ENCODE measurements at places on chromosomes 16 and 17. TPM values are rescaled to one million over a fixed set of nuclear protein-coding genes. Genes with fewer than 3 reads are reported as not detected.

The TBC1D3I gene
- total RNA-seq: 0.38 TPM

The TPSD1 gene
- not detected for total RNA-seq

The HS3ST3B1 gene
- 2.6 TPM for total RNA-seq

The DNAH17 gene
- 0.81 TPM for total RNA-seq

The RNF222 gene
- total RNA-seq: not detected

GRCh38 chr16:4700997-4701743, 7.8 kb downstream of the NUDT16L1 start:
- DNase-seq: peak; percentile 76

- DNase-seq: no peak
These were observed 31.7 kb upstream of the KCNJ2 start for GRCh38 chr17:70137451-70138230.

GRCh38 chr17:31568539-31568938, 177.1 kb downstream of the RAB11FIP4 start:
- no peak for DNase-seq

- peak; percentile 90 for DNase-seq
These were observed 24.2 kb downstream of the KLHL36 start for GRCh38 chr16:84672276-84673202.

The TBC1D26 gene
- not detected for total RNA-seq

- no peak for DNase-seq
These were observed 3.8 kb downstream of the ARHGDIA start for GRCh38 chr17:81867170-81867990.

- DNase-seq: no peak
These were observed 278.6 kb downstream of the HAPSTR1 start for GRCh38 chr16:9370061-9370491.

The CLN3 gene
- 9.1 TPM for total RNA-seq

- no peak for DNase-seq
These were observed 30.5 kb downstream of the SMIM36 start for GRCh38 chr17:55480631-55481315.

- DNase-seq: no peak
These were observed 31.9 kb downstream of the WFDC1 start for GRCh38 chr16:84326545-84326944.

The SLC46A1 gene
- 2.7 TPM for total RNA-seq

The MYH4 gene
- total RNA-seq: not detected

The NAGPA gene
- total RNA-seq: 5.5 TPM

All from cardiac septum (tissue), 1 donor.